ENCODE measurements at places on chromosomes 6 and 20. TPM values are rescaled to one million over a fixed set of nuclear protein-coding genes. Genes with fewer than 3 reads are reported as not detected.

GRCh38 chr6:70847106-70848084 is 109.5 kb downstream of the B3GAT2 start:
- no peak for DNase-seq

DNA sequence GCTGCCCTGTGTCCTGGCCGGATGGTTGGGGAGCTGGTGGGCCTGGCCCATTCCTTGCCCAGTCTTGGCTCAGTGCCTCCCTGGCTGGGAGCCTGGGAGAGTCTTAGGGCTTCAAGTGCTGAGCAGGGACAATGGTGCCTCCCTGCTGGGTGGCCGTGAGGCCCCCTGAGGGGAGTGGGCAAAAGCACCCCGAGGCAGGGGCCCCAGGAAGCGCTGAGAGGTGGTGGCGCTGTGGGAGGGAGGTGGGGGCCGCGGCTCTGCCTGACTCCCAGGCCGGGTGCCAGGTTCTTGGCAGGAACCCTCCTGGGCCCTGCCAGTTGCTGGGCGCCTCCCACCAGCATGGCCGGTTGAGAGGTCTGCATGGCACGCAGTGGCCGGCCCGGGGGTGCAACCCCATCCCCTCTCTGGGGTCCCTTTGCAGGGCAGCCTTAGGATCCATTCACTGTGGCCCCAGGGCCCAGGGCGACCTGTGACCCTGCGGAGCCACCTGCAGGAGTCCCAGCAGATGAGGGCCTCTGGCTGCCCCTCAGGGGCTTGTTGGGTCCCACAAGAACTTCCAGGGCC is 9.2 kb upstream of the RPS21 start:
- DNase-seq: no peak

GRCh38 chr6:21198032-21198640 is 395.4 kb upstream of the SOX4 start:
- DNase-seq: no peak

GRCh38 chr20:1945134-1945618 is 48.7 kb downstream of the PDYN start:
- no peak for DNase-seq

DNA sequence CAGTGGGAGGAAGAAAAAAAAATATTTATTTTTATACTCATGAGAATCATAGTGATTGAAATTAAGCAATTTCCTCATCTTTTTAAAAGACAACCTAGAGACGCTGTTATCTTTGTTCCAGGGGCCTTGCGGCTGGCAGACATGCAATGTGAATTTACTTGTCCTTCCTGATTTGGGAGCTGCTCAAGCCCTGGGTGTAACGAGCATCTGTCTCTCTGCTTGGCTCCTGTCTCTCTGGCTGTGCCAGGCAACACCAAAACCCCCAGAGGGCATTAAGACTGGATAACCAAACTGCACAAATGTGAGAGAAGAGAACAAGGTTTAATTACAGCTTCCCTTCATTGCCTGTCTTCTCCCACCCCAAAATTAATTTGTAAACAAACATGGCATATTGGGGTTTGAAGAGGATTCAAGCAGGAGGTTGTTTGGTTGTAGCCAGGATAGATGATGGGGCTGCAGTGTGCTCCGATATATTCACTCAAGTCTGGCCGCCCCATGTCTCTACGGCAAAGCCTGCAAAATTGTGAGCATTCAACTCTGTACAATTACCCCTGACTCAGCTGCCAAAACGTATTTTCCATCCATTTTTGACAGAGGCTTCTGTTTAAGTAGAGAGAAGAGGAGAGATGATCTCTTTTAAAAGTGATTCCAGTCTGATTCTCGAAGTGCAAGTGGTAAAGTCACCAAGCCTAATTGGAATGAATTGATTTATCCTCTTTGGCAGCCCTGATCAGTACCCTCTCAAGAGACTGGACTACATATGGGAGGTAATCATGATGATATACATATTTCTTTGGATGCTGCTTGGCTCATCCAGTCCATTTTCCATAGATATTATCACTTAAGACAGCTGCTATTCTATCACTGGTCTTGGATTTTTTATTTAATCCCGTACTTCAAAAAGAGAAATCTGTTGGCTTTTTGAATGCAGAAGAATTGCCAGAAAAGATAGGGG is 170.2 kb downstream of the SLC24A3 start:
- no peak for DNase-seq

- no peak for DNase-seq
Observed at GRCh38 chr6:118565311-118565960, 17.3 kb downstream of the PLN start.

- no peak for DNase-seq
Observed at GRCh38 chr6:41937472-41937860, 4.1 kb downstream of the CCND3 start.

DNA sequence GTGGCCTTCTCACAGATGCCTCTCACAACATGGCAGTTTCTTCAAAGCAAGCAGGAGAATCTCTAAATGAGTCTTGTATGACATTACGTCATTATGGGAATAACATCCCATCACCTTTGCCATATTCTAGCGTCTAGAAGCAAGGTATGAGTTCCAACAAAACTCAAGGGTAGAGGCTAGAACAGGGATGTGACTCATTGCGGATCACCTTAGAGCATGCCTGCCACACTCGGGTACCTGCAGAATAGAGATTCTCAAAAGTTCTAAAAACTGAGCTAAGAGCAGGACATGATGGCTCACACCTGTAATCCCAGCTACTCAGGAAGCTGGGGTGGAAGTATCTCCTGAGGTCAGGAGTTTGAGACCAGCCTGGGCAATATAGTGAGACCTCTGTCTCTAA is 182.8 kb downstream of the SLC16A10 start:
- DNase-seq: no peak

DNA sequence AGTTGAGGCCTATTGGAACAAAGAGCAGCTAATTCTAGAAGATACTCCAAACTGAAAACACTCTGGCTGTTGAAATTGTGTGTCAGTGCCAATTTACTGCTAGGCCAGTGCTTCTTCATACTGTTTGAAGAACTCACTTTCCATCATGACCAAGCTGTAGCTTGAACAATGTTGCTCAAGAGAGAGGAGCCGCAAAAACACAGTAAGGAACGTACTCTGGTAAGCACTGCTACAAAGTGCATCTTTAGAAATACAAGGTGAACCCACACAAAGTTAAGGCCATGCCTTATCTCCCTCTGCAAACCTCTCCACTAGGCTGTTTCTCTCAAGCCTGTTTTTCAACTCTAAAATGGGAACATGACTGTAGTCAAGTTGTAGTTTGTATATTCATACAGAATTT is 74.5 kb upstream of the TULP1 start:
- no peak for DNase-seq

The PHACTR1 gene
- 0.42 TPM for polyA plus RNA-seq

The KCNQ5 gene
- polyA plus RNA-seq: 1.6 TPM

The SLC22A2 gene
- polyA plus RNA-seq: not detected

The VSX1 gene
- not detected for polyA plus RNA-seq

The PRPF6 gene
- 52.3 TPM for polyA plus RNA-seq

The C20orf204 gene
- polyA plus RNA-seq: 0.06 TPM

The PLTP gene
- polyA plus RNA-seq: 22.0 TPM

The CDSN gene
- polyA plus RNA-seq: not detected

The DYNLT2 gene
- polyA plus RNA-seq: 0.32 TPM

The MYL9 gene
- polyA plus RNA-seq: 673 TPM

Data from BJ (cell line).